ENCODE measurements at places on chromosomes 7 and 10. TPM values are rescaled to one million over a fixed set of nuclear protein-coding genes. Genes with fewer than 3 reads are reported as not detected.

DNA sequence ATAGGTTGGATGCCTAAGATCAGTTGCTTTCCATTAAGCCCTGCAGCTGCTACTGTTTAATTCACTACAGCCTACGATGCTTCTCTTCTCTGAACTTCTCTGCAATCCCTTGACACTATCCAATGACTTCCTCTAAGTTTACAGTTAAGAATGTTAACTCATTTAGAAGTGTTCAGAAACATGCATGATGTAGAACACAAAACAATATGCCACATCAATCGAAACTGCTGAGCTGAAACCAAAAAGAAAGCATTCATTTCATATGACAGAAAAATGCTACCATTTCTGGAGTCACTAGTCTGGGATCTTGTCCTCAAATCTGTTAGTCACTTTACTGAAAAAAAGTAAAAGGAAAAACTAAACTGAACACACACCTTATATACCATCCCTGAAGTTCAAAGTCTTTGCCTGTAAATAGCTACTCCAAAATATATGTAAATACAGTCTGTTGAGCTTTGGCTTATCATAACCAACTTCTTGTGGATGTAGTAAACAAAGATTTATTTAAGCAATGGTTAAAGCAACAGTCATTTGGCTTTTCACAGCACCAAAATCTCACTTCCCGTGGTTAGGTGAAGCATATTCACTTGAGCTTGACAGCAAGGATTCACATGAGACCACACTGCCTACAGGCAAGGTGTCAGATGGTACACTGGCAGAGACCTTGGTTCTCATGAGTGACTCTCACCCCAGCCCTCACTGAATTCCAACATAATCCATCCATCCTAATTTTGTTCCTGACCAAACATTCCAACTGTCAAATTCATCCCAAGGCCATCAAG, 187.0 kb downstream of the PPP1R17 start:
- DNase-seq: no peak

DNA sequence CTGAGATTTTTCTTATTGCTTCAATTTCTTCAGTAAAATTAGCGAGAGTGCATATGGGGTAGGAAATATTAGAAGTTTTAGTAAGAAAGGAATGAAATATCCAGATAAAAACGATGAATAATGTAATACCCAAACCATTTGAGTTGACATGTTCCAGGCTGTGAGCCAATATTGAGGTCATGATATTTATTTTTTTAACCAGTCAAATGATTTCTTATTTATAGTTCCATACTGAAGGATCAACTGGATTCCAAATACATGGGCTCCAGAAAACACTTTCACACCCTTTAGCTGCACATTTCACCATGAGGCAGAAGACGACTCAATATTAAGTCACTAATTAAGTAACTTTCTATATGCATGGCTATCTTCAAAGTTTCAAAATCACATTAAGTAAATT, 312.5 kb downstream of the PPP1R3A start:
- no peak for DNase-seq

CCDC126 gene
- total RNA-seq: 6.6 TPM

DNA sequence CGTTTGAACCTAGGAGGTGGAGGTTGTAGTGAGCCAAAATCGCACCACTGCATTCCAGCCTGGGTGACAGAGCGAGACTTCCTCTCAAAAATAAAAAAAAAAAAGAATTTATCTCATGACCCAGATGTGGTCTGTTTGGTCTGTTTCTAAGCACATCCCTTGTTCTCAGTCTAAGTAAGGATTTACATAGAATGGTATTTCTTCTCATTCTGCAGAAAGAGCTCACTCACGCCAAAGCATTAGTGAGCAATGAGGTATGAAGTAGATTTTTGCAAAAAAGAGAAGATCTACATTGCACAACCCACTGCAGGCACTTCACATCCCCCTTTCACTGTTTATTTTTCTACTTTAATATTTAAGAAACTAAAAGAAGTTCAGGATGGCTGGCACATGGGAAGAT, 76.5 kb upstream of the FGL2 start:
- no peak for DNase-seq

DNA sequence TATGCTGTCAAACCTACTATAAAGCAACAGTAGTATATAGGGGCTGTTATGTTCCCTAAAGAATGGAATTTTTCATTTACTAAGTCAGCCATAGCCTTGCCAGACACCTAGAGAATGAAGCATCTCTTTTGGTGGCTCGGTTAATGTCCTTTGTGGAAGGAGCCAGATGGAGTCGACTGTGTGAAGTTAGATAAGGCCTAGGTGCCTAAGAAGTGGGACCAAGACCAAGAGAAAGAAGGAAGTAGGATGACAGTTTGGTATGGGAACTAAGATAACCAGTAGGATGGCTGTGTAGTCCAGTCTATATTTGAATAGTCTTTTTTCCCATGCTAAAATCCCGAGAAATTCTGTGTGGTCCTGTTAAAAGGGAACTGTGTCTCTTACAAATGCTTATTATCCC, 62.2 kb downstream of the REEP3 start:
- DNase-seq: no peak

DNA sequence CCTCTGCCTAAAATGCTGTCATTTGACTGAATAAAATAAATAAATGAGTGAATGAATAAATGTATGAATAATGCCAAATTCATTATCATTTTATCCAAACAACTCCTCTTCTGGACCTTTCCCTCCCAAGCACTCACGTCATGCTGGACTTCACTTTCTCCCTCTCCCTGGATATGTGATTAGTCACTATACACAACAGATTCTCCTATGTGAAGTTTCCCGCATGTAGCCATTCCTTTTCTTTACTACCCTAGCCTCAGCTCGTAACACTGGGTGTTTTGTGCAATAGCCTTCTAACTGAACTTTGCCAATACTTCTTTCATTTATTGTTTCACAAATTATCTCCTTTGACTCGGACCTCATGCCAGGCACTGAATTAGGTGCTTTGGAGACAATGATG, 87.6 kb upstream of the IL6 start:
- no peak for DNase-seq

DNA sequence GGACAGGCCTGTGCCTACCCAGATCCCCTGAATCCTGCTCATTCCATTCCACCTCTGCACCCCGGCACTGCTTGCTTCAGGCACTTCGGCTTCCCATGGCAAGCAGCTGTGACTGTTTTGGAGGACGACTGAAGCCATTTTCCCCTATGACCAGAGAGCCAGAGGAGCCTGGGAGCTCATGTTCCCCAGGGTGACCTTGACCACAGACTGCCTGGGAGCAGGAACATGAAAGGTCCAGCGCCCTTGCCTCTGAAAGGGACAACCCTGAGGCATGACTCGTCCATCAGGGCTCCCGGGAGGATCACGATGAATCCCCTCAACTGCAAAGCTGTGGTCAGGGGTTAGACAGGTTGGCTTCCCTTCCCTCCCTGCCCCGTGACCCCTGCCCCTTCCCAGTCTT, 16.7 kb upstream of the HMX3 start:
- DNase-seq: no peak

GRCh38 chr10:116207690-116208089, 65.3 kb downstream of the GFRA1 start:
- no peak for DNase-seq

- no peak for DNase-seq
These were observed 123.9 kb downstream of the PRKAG2 start for GRCh38 chr7:151752816-151753595.

DNA sequence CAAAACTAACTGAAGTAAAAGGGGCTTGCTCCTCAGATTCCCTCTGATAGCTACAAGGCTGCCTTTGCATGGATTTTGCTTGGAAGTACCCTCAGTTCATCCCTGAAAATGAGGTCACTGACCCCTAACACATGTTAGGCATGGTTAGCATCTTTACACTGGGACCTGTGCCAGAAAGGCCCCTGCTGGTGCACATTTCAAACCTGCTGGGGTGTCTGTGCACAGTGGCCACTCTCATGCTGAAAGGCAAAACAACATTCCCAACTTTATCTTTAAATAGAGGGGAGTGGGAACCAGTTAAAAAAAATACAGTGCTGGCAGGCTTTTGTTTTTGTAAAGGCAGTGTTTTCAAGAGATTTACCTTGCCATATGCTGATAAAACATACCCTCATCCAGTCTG, 99.1 kb downstream of the ANK3 start:
- DNase-seq: no peak

DNA sequence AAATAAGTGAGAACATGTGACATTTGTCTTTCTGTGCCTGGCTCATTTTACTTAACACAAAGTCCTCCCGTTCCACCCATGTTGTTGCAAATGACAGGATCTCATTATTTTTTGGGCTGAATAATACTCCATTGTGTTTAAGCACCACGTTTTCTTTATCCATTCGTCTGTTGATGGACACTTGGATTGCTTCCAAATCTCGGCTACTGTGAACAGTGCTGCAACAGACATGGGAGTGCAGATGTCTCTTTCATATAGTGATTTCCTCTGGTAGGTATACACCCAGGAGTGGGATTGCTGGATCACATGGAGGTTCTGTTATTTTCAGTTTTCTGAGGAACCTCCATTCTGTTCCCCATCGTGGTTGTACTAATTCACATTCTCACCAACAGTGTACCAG, 264.4 kb upstream of the GALNT17 start:
- no peak for DNase-seq

DNA sequence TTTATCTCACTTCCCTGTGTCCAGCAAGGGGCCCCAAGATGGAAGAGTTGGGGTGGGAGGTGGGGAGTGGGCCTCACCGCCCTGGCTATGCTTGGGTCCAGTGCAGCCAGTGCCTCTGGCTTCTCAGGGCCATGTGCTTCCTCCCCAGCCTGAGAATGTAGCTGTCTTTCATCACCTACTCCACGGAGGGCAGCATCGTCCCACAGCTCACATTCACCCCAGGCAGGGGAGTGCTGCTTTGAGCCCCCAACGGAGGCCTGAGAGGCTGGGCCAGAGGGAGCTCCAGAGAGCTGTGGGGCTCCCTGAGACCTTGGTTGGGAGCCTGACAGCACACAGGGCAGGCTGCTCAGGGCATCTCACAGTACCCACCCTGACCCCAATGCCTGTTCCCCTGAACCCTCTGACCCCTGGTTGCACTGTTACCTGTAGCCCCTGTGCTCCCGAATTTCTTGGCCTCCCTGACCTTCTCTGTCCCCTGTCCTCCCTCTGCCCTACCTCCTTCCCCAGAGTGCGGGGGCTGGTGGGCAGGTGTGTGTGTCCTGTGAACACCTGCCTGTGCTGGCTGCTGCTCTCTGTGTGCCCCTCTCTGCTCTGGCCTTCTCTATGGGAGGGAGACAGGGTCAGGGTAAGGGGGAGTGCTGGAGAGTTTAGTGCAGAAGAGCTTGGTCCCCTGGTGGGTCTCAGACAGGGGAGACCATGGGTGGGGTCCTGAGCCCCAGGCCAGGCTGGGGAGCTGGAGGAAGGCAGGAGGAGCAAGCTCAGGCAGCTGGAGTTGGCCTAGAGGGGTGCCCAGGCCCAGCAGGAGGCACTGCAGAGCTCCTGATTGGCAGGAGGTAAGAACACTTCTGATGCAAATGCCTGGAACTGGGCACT, 19.6 kb upstream of the ZNF488 start:
- DNase-seq: no peak

GARIN1A gene
- 0.27 TPM for total RNA-seq

GRCh38 chr10:70772627-70773026, 12.6 kb downstream of the TBATA start:
- no peak for DNase-seq

GRCh38 chr7:81780914-81781693, 11.3 kb upstream of the HGF start:
- no peak for DNase-seq

GRCh38 chr7:39217783-39218182, 240.1 kb downstream of the POU6F2 start:
- DNase-seq: no peak

DNA sequence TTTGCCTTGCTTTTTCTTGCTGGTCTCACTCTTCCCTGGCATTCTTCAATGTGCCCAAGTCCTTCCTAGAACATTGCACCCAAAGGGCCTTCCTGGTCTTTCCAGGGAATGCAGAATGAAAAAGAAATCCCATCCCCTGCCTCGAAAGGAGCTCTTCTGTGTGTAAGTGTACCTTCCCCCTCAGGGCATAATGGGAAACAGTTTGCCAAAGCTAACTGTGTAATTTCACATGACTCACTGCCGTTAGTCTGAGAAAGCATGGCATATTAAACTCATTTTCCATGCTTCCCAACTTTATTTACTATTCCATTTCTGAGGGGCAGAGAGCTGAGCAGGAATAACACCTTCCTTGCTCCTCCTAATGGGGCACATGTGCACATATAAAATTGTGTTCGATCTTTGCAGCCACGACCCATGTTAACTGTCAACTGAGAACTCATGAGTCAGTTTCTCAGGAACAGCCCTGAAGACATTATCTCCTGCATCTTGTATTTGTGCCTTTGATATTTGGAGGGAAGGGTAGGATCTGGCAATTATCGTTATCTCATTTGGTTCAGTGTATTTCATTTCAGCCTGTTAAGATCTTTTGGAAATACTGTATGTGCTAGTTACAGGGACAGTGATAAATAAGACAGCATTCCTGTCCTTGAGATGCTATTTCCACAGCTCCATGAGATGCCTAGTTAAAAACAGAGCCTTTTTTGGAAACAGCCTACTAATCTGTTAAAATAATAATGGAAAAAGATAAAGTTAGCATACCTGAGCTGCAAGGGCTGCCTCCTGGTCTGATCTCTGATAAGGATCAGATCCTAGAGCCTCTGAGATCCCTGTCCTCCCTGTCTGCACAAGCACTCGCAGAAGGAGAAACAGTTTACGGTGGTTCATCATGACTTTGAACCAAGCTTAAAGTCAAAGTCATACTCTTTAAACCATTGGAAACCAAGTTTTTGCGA, 42.3 kb downstream of the IKZF1 start:
- DNase-seq: no peak

DYNC1I1 gene
- not detected for total RNA-seq

FBXW4 gene
- 26.8 TPM for total RNA-seq

DNA sequence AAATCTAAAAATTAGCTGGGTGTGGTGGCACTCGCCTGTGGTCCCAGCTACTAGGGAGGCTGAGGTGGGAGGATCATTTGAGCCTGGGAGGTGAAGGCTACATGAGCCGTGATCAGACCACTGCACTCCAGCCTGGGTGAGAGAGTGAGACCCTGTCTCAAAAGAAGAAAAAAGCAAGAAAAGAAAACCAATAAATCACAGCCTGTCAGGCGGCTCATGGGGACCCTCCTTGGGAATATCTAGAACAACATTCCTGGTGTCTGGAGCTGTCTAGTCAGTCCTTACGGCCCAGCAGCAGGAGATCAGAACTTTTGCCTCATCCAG, 130.6 kb upstream of the TNRC18 start:
- DNase-seq: no peak
